ENCODE measurements at places on chromosomes 1 and 21. TPM values are rescaled to one million over a fixed set of nuclear protein-coding genes. Genes with fewer than 3 reads are reported as not detected.

SON gene
- total RNA-seq = 273 TPM

C8B gene
- total RNA-seq = not detected

OR2L8 gene
- not detected for total RNA-seq

CELA2A gene
- total RNA-seq = not detected

KCNJ15 gene
- not detected for total RNA-seq

SH2D5 gene
- 2.8 TPM for total RNA-seq

CYP4X1 gene
- total RNA-seq = 5.5 TPM

PROK1 gene
- total RNA-seq = not detected

S100A9 gene
- total RNA-seq = not detected

OR10X1 gene
- not detected for total RNA-seq

ANGPTL3 gene
- total RNA-seq = 0.77 TPM

GRCh38 chr1:17045634-17046333, 8.0 kb downstream of the SDHB start:
- H3K4me3 ChIP-seq = no peak overlapping the region
- no peak for DNase-seq
- peaks cover 4% of the 10 kb centered on the region for H3K36me3 ChIP-seq
- no peak overlapping the region for H3K27ac ChIP-seq

DNA sequence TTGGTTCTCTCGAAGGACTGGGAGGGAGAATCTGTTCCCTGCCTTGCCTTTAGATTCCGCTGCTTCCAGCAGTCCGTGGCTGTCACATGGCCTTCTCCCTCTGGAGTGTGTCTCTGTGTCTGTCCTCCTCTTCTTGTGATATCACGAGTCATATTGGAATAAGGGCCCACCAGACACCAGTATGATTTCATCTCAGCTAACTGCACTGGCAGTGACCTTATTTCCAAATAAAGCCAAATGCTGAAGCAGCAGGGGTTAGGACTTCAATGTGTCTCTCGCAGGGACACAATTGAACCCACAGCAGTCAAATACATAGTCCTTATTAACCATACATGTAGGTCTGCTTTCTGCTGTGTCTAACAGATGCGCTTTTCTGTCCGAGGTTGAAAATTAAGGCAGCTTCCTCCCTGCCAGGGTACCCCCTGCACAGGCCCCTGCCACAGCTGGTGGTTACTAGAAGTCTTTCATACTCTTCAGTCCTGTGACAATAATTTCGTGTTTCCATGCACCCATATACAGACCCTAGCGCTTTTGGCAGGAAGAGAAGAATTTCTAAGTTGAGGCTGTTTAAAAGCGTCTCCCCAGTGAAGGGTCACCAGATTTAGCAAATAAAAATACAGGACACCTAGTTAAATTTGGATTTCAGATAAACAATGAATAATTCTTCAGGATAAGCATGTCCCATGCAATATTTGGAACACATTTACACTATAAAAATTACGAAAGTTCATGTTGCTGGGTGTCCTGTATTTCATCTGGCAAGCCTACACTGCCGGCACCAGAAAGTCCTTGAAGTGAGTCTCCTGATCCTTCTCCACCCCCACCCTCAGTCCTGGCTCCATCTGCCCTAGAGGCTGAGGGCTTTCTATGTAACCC, 182.1 kb downstream of the ETS2 start:
- H3K4me3 ChIP-seq = no peak overlapping the region
- no peak overlapping the region for H3K27ac ChIP-seq
- peaks cover under 1% of the 10 kb centered on the region for H3K4me1 ChIP-seq
- DNase-seq = no peak

- H3K36me3 ChIP-seq = no peaks in the 10 kb centered on the region
- H3K27ac ChIP-seq = no peak overlapping the region
- H3K27me3 ChIP-seq = no peaks in the 10 kb centered on the region
Measured at GRCh38 chr1:163604896-163605295, 283.1 kb downstream of the NUF2 start.

DNA sequence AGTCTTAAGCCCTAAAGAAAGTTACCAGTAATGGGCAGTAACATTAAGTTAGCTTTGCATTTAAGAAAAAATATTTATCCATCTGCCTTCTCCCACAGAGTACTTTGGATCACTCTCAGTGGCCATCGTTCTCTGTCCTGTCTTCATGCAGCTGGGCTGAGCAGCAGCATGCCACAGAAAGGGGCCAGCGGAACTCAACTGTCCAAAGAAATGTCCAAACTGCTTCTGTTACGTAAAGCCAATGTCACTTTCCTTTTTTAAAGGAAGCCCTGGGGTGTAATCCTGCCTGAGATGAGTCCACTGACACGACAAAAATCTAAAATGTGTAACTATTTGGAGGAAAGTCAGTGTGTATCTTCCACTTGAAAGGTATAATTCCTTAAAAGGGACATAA, 291.6 kb downstream of the SMYD3 start:
- DNase-seq = no peak
- no peaks in the 10 kb centered on the region for H3K27me3 ChIP-seq
- H3K36me3 ChIP-seq = no peaks in the 10 kb centered on the region
- no peak overlapping the region for H3K27ac ChIP-seq
- H3K4me1 ChIP-seq = peaks cover 6% of the 10 kb centered on the region

DNA sequence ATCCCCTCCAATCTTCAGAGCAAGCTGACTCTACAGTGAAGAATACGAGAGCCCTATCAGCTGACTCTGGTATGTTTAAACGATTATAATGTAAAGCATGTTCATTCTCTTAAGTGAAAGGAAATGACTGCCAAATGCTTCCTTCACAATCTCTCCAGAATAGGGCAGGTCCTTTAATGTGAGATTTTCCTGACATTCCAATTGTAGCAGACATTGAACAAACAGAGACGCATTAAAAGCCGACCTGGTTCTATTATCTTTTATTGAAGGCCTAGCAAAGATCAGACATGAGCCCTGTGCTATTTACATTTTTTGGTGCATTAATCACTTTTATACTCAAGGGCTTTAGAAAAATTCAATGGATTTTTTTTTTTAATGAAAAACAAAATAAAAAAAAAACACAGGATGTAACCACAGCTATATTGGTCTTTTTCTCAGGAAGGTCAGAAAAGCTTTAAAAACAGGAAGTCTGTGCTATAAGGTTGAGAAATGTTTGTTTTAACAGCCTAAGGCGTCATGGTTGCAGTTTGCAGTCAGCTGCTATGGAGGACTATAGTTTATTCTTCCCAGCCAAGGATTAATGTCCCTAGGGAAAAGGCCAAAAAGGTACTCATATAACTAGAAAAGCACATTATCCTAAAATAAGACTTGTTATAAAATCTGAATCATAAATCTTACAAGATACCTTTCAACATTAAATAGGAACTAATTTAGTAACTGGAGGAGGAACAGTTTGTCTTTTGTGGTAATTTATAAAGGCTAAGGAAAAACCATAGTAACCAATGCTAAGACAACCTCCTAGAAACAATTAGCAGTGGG, 104.8 kb downstream of the RERE start:
- no peak overlapping the region for H3K4me3 ChIP-seq
- H3K4me1 ChIP-seq = peaks cover 42% of the 10 kb centered on the region
- DNase-seq = peak; percentile 50

DNA sequence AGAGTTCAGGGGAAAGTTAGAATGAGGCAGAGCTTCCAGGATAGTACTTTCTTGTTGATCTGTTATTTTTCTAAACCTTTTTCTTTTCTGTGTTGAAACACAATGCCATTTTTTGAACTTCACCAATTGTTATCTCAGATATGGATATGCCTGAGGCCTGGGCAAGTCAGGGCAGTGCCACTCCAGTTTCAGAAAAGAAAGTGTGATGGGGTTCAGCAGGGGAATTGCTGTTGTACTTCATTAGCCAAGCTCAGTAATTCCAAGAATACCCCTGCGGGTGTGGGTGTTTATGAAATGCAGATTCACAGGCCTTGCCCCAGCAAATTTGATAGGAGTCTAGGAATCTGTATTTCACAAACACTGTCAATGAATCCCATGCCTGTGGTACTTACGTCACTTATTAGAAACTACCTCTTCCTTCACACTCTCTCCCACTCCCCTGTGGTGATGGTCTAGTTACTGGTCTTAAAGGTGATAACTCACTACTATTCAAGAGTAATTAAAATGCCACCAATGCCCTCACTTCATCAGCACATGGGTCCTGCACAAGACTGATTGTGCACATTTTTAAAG, 142.3 kb downstream of the PBX1 start:
- no peak for DNase-seq
- H3K4me3 ChIP-seq = no peak overlapping the region
- H3K4me1 ChIP-seq = peaks cover 15% of the 10 kb centered on the region
- peak overlapping the region; percentile 71 for H3K27ac ChIP-seq
- H3K36me3 ChIP-seq = no peaks in the 10 kb centered on the region

GRCh38 chr1:68359045-68359444, 90.7 kb downstream of the RPE65 start:
- no peaks in the 10 kb centered on the region for H3K36me3 ChIP-seq
- no peaks in the 10 kb centered on the region for H3K4me1 ChIP-seq
- no peaks in the 10 kb centered on the region for H3K27me3 ChIP-seq
- no peak overlapping the region for H3K4me3 ChIP-seq
- no peak overlapping the region for H3K27ac ChIP-seq

DNA sequence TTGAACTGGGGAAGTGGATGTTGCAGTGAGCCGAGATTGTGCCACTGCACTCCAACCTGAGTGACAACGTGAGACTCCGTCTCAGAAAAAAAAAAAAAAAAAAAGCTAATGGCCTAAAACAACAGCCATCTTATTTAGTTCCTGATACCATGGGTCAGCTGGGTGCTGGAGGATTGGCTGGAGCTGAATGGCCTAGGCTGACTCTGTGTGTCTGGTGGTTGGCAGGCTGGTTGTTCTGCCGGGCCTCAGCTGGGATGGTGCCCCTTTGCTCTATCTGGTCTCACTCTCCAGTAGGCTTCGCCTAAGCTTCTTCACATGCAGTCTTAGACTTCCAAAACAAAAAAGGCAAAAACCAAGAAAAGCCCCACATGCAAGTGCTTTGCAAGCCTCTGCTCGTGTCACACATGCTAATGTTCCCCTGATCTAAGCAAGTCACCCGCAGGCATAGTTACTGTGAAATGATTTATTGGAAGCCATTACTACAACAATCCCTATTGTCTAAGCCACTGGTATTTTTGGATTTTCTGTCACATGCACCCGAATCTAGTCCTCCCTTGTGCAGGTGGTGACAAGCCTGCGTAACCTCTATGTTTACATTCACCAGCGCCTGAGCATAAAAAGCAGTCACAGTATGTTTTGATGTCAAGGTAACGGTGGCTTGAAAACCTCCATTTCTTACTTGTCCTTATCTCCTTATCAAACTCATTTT, 39.6 kb upstream of the KANK4 start:
- no peak overlapping the region for H3K4me3 ChIP-seq
- no peaks in the 10 kb centered on the region for H3K4me1 ChIP-seq
- no peak overlapping the region for H3K27ac ChIP-seq
- H3K36me3 ChIP-seq = no peaks in the 10 kb centered on the region

- H3K4me1 ChIP-seq = no peaks in the 10 kb centered on the region
- no peak overlapping the region for H3K27ac ChIP-seq
- DNase-seq = no peak
- H3K36me3 ChIP-seq = no peaks in the 10 kb centered on the region
- H3K27me3 ChIP-seq = no peaks in the 10 kb centered on the region
Measured at GRCh38 chr1:223654083-223654482, 11.4 kb downstream of the CAPN8 start.

DNA sequence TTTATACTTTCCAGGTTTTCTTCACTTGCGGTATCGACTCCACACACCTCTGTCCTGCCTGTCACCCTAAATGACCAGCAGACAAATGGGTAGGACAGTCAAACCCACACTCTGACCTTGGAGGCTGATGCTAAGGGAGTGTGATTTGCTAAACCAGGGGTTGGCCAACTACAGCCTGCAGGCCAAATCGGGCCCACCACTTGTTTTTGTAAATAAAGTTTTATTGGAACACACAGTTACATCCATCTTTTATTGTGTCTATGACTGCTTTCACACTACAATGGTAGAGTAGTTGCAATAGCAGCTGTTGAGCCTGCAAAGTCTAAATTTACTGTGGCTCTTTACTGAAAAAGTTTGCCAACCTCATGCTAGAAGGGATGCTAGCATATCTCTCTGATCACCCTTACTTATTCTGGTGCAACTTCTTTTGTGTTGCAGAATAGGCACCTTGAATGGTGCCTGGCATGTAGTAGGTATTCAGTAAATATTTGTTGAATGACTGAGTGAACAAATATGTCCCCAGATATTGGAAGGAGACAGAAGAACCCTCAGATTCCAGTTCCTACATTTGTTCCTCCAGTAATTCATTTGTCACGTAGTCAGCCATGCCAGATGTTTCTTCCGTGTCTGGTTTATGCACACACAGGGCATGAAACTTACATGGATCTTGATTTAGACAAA, 18.6 kb downstream of the IFNGR2 start:
- no peak for DNase-seq
- no peaks in the 10 kb centered on the region for H3K27me3 ChIP-seq
- H3K4me3 ChIP-seq = no peak overlapping the region
- H3K36me3 ChIP-seq = peaks cover 2% of the 10 kb centered on the region

DNA sequence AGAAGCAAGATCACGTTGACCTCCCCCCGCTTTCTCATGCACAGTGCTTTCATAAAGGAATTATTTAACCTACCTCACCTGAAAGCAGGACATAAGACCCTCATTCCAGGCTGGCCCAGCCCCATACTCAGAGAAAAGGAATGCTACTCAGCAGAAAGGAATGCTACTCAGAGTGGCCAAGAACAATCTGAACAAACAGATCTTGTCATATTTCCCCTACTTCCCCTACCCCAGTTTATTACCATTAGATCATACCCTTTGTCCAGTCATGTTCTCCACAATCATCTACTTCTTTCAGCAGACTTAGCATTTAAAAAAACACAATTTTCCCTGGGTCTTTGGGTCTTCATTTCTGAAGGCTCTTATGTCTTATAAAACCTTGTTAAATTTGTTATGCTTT, 89.8 kb downstream of the SLC16A1 start:
- DNase-seq = peak; percentile 52
- peak overlapping the region; percentile 92 for H3K27ac ChIP-seq
- no peak overlapping the region for H3K4me3 ChIP-seq
- H3K36me3 ChIP-seq = no peaks in the 10 kb centered on the region
- peaks cover 57% of the 10 kb centered on the region for H3K4me1 ChIP-seq
- no peaks in the 10 kb centered on the region for H3K27me3 ChIP-seq

GRCh38 chr1:201376464-201377374, 761 bp downstream of the TNNT2 start:
- H3K27me3 ChIP-seq = no peaks in the 10 kb centered on the region
- peak overlapping the region; percentile 95 for H3K27ac ChIP-seq
- peaks cover 43% of the 10 kb centered on the region for H3K4me1 ChIP-seq
- H3K36me3 ChIP-seq = peaks cover 2% of the 10 kb centered on the region
- no peak overlapping the region for H3K4me3 ChIP-seq
- peak; percentile 75 for DNase-seq

GRCh38 chr1:95245029-95245428, 11.0 kb downstream of the RWDD3 start:
- H3K27me3 ChIP-seq = no peaks in the 10 kb centered on the region
- H3K36me3 ChIP-seq = no peaks in the 10 kb centered on the region
- H3K4me3 ChIP-seq = no peak overlapping the region
- no peak overlapping the region for H3K27ac ChIP-seq
- no peak for DNase-seq

GRCh38 chr1:107138166-107138565, 2.7 kb upstream of the NTNG1 start:
- no peak overlapping the region for H3K4me3 ChIP-seq
- H3K27me3 ChIP-seq = no peaks in the 10 kb centered on the region
- H3K4me1 ChIP-seq = no peaks in the 10 kb centered on the region

- H3K4me3 ChIP-seq = no peak overlapping the region
- H3K4me1 ChIP-seq = no peaks in the 10 kb centered on the region
- H3K27me3 ChIP-seq = no peaks in the 10 kb centered on the region
- DNase-seq = no peak
- H3K36me3 ChIP-seq = no peaks in the 10 kb centered on the region
Measured at GRCh38 chr1:181425566-181425965, 57.8 kb upstream of the CACNA1E start.

Data from Caco-2 (cell line).